ENCODE measurements at places on chromosomes 4 and X.
A peak's percentile ranks its signal among the peaks of the same experiment; 100 is the strongest.

- DNase-seq, result no peak
Measured at GRCh38 chr4:95077864-95078263, 320.1 kb downstream of the BMPR1B start.

DNA sequence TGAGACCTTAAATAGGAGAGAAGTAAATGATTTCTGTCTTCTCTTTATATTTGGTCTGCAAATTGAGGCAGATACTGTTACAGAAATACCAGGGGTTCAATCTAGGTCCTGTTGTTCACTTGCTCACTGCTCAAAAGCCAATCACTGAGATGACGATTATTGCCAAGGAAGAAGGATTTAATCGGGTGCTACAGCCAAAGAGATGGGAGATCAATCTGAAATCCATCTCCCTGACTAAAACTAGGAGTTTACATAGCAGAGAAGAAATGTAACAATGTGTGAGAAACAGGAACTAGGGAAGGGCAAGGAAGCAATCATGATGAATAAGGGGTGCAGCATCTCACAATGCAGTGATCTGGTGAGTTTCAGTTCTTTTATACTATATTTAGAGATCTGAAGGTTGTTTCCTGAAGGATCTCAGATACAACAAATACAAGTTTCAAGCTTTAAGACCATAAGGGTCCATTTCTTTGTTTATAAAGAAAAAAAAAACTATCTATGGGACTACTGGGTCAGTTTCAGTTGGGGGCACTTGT, 117.9 kb upstream of the FAM9B start:
- DNase-seq, result no peak

DNA sequence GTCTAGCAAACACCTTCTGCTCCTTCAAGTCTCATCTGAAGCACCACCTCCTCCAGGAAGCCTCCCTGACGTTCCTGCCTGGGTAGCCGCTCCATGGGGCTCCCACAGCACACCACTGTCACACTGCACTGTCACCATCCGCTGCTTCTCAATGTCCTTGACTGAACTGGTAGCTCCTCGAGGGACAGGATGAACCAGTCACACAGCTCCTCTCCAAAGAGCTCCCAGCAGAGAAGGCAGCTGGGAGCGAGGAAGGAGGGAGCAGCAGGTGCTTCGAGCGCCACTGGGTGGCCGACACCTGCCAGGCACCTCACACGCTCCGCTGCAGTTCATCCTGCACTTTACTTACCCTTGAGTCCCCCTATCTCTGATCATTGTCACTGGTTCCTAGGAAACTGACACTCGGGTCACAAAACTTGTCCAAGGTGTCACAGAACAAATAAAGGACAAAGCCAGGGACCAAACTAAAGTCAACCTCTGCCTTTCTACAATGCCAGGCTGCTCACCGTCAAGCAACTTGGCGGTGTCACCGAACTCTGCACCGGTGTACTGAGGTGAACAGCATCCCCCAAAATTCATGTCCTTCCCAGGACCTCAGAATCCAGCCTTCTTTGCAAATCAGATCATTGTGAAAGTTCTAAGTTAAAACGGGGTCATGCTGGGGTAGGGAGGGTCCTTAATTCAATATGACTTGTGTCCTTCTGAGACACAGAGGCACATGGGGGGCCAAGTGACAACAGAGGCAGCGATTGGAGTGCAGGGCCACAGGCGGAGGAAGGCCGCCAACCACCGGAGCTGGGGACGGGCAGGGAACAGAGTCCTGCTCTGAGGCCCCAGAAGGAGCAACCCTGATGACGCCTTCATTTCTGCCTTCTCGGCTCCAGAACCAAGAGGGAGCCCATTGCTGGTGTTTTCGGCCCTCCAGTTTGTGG, 5.5 kb upstream of the S100P start:
- no peak for DNase-seq

GRCh38 chr4:2792711-2793585, at the start of gene SH3BP2:
TSS of gene SH3BP2 (plus strand) at chr4:2793085. CDS start at chr4:2820618, 27,533 bp downstream.
- peak; percentile 90 for DNase-seq

- DNase-seq, result peak; percentile 39
Measured at GRCh38 chr4:89640620-89641366, 196.2 kb downstream of the SNCA start.

DNA sequence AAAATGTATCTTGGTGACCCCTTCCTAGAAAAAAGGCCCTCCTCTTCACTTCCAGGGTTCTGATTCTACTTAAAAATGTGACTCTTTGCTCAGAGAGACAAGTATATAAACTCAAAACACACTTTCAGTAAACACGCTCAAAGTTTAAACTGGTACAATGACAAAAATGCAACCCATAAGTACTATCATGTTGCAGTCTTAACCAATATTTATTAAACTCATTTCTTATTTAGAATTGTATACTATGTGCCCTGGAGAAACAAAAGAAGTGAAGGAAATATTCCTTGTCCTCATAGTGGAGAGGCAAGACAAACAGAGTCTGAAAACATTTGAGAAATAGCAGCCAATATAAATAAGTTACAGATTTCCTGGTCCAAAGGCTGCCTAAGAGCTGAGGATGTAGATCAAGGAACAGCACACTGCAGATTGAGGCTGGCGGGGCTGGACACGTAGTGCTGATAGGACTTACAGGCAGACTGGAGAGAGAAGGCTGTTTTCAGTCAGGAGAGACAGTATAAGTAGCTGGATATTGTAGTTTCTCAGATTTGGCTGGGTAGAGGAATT, 39.1 kb upstream of the ANXA3 start:
- no peak for DNase-seq

GRCh38 chr4:2043396-2044118, 15.6 kb upstream of the NAT8L start:
- DNase-seq, result no peak

GRCh38 chr4:14096396-14096965, 469.0 kb upstream of the BOD1L1 start:
- no peak for DNase-seq

DNA sequence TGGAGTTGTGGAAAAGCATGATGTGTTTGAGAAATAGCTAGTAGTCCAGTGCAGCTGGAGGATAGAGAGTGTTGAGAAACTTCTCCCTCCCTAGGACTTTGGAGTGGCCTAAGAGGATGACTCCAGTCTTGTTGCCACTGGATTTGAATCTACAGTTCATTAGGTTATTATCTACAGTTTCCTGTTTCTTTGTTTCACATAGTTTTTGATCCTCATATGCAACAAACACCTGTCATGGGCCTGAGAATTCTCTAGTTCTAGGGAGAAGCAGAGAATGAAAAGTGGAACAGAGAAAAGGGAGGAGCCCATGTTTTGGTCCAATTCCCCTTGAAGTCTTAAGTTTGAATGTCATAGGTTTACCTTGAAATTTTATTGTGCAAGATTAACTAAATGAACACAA, 73.6 kb upstream of the TBC1D9 start:
- no peak for DNase-seq
